Psoas muscle (tissue), 8 donors: ENCODE measurements at places on chromosomes 12 and 14.

- no peak for DNase-seq
Measured at GRCh38 chr14:64278458-64278857, 15.7 kb downstream of the ESR2 start.

DNA sequence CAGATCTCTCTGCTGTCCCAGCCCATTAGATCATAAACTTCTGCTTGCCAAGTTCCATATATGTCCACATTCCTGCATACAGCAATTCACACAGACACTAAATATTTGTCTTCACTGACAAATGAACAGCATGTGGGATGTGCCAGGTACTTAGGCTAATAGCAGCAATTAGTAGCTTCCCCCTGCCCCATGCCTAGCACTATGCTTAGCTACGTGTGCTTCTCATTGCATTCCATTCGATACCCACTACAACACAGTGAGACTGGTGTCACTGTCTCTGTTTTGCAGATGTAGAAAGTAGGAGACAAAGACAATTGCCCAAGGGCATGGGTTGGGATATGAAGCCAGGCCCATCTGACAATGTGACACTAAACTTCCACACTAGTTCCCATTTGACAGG lies 308.4 kb downstream of the BCL11B start:
- DNase-seq = no peak

GRCh38 chr14:101564819-101565698 lies 3.8 kb downstream of the DIO3 start:
- peak; percentile 40 for DNase-seq

- no peak for DNase-seq
Measured at GRCh38 chr12:4444031-4444430, 1.6 kb downstream of the FGF6 start.

DNA sequence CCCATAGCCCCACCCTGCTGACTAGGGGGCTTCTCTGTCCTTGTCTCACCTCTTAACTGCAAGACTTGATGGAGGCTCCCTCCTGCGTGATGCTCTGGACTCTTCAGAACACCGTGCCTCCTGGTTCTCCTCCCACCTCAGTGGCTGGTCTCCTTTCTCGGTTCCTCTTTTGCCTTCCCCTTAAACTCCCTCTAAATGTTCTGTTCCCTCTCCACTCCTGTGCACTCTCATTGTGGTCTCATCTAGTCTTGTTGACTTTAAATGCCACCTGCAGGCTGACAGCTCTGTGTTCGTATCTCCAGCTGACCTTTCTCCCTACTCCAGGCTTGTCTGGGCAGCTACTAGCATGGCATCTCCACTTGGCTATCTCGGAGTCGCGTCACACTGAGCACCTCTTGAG lies 28.3 kb downstream of the DYNC1H1 start:
- DNase-seq = no peak

- DNase-seq = peak; percentile 91
Measured at GRCh38 chr12:14769969-14770495, 33.2 kb downstream of the WBP11 start.

DNA sequence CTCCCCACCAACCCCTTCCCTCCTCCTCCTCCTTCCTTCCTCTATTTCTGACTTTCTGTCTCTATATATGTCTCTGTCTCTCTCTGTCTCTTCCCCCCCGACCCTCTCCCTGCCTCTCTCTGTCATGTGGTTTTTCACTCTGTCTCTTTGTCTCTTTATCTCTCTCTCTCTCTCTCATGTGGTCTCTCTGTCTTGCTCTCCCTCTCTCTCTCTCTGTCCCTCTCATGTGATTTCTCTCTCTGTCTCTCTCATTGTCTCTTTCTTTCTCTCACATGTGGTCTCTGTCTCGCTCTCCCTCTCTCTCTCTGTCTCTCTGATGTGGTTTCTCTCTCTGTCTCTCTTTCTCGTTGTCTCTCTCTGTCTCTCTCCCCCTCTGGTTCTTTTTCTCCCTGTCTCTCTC lies 59.3 kb downstream of the PHETA1 start:
- DNase-seq = no peak

GRCh38 chr12:129530517-129530916 lies 373.3 kb downstream of the TMEM132D start:
- no peak for DNase-seq

DNA sequence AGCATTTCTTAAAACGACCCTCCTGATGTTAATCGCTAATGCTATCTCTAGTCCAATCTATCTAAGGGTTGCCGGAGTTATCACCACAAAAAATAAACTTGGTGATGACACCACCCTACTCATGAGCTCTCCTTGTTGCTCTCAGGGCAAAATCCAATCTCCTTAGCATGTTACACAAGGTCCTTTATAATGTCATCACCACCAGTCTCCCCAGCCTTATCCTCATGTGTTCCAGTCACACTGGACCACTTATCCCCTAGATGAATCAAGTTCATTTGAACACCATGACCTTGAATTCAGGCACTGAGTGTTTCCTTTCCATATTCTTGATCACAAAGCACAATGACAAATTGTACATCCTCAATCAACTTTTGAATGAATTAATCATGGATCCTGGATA lies 19.0 kb upstream of the DRAM1 start:
- DNase-seq = no peak

GRCh38 chr12:81596558-81596957 lies 162.6 kb downstream of the PPFIA2 start:
- no peak for DNase-seq

GRCh38 chr12:11793921-11794710 lies 144.6 kb downstream of the ETV6 start:
- DNase-seq = peak; percentile 68

DNA sequence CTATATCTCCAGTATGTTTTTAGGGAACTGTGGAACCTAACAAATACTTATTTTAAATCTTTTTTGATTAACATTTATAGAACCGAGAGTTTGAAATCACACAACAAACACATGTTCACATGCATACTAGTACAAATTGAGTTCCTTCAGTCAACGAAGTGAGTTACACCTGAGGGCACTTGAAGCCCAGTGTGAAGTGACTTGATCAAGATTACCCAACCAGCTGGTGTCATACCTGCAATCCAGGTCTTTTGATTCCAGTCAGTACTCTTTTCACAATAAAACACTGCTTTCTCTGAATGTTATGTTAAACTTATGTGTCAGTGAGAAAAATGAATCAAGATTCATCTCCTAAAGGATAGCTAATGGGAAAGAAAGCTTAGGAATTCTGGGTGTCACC lies 35.2 kb downstream of the VRK1 start:
- no peak for DNase-seq

GRCh38 chr12:1566449-1567135 lies 27.8 kb downstream of the FBXL14 start:
- DNase-seq = no peak

GRCh38 chr12:62603811-62604098 lies 137.1 kb downstream of the MON2 start:
- no peak for DNase-seq

DNA sequence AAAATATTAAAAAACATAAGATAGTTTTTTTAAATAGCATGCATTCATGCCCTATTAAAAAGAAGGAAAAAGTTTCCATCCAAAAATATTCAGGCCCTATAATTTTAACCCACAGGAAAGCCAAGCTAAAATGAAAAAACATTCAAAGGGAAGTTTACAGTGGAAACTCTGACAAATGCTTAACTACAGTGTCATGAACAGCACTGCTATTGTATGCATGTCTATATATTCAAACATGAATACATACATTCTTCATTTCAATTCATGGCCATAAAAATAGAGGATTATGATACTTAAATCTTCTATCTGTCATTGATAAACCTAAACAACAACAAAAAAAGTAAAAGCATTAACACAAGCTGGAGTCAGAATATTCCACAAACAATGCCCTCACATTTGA lies 67.4 kb downstream of the PPP2R5E start:
- DNase-seq = no peak

- no peak for DNase-seq
Measured at GRCh38 chr12:43316520-43316919, 235.5 kb downstream of the ADAMTS20 start.

GRCh38 chr12:100579844-100580243 lies 6.4 kb downstream of the GAS2L3 start:
- DNase-seq = no peak

DNA sequence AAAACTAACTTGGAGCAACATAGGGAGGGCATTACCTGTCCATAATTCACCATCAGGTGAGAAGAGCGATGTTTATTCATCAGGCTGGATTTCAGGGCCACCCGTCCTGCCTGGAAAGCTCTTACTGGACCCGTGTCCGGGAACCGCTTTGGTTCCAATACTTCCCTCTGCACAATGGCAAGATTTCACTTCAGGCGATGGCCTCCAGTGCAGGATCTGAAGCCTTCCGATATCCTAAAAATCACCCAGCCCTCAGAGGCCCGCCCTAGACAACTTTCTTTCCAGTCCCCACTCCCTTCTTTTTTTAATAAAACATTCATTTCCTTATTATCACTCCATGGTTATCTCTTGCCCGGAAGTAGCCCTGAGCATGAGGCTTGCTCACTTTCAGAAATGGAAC lies 92.5 kb downstream of the BCL11B start:
- DNase-seq = no peak

DNA sequence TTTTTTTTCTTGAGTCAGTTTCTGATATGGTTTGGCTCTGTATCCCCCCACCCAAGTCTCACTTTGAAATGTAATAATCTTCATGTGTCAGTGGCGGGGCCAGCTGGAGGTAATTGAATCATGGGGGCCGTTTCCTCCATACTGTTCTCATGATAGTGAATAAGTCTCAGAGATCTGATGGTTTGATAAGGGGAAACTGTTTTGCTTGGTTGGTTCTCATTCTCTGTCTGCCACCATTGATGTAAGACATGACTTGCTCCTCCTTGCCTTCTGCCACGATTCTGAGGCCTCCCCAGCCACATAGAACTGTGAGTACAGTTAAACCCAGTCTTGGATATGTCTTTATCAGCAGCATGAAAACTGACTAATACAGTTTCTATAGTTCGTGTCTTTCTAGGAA lies 42.9 kb downstream of the WNK1 start:
- DNase-seq = no peak
